ENCODE measurements at places on chromosomes 5 and 9. TPM values are rescaled to one million over a fixed set of nuclear protein-coding genes. Genes with fewer than 3 reads are reported as not detected.

GRCh38 chr5:176817841-176818377 is 7.5 kb downstream of the UNC5A start:
- DNase-seq: peak; percentile 42

- no peak for DNase-seq
Observed at GRCh38 chr5:29208024-29208423, 1985.5 kb upstream of the CDH6 start.

DNA sequence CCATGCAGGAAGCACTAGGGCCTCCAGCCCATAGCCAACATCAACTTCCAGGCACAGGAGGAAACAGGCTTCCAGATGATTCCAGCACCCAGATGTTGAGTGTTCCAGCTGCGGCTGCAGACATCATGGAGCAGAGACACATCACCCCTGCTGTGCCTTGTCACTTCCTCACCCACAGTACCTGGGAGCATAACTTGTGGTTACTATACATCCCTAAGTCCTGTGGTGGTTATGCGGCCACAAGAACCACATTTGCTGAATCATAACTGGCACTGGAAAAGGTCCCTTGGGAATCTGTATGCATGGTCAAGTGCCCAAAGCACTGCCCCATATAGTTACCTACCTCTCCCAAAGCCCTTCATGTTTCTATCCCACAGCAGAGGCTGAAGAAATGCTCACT is 56.6 kb downstream of the WHRN start:
- DNase-seq: no peak

GRCh38 chr9:35923927-35924763 is 14.9 kb downstream of the SPAAR start:
- DNase-seq: peak; percentile 34

DNA sequence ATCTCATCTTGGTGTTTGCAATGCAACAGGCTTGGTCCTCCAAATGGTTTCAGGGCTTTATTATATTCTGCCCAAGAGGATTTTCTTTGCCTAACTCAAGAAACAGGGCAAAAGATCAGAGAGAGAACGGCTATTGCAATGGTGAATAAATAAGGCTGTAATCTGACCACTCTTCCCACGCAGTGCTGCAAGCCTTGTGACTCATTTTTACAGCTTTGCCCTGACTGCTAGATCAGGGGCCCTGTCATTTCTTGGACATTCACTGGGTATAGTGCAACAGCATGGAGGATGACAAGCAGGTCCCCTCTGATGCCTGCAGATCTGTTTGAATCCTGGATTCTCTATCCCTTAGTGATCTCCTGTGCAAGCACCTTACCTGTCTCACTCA is 459.1 kb downstream of the EBF1 start:
- no peak for DNase-seq

GRCh38 chr5:76944638-76945037 is 8.2 kb upstream of the CRHBP start:
- no peak for DNase-seq

DNA sequence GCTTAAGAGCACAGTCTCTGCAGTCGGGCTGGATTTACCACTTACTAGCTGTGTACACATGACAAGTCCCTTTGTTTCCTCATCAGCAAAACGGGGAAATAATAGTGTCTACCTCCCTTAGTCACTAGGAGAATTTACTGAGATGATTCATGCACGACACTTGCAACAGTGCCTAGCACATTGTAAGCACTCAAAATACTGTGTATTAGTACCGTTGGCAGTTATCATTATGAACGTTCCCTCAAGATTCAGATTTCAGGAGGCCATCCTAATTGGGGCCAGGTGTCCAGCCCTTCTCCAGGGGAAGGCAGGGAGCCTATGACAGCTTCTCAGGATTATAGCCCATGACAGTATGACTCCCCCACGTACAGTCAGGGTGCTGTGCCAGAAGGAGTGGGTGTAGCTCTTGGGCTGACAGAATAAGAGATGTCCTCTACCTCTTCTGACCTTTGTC is 164.3 kb downstream of the DOCK2 start:
- DNase-seq: no peak

GRCh38 chr9:130962418-130963316 is 23.6 kb upstream of the FIBCD1 start:
- no peak for DNase-seq

- DNase-seq: no peak
Observed at GRCh38 chr5:1050423-1051365, 42.1 kb downstream of the NKD2 start.

DNA sequence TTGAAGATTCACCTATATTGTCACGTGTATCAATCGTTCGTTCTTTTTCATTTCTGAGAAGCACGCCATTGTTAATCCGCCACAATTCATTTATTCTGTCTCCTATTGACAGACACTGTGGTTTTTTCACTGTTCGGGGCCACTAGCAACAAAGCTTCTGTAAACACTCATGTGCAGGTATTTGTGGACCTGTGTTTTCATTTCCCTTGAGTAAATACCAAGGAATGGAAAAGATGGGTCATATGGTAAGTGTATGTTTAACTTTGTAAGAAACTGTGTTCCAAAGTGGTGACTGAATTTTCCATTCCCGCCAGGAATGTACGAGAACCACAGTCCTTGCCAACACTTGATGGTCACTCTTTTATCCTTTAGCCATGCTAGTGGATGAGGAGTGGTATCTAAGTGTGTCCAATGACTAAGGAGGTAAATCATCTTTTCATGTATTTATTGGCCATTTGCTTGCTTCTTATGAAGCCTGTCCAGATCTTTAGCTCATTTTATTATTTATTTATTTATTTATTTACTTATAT is 10.7 kb downstream of the ABO start:
- no peak for DNase-seq

DNA sequence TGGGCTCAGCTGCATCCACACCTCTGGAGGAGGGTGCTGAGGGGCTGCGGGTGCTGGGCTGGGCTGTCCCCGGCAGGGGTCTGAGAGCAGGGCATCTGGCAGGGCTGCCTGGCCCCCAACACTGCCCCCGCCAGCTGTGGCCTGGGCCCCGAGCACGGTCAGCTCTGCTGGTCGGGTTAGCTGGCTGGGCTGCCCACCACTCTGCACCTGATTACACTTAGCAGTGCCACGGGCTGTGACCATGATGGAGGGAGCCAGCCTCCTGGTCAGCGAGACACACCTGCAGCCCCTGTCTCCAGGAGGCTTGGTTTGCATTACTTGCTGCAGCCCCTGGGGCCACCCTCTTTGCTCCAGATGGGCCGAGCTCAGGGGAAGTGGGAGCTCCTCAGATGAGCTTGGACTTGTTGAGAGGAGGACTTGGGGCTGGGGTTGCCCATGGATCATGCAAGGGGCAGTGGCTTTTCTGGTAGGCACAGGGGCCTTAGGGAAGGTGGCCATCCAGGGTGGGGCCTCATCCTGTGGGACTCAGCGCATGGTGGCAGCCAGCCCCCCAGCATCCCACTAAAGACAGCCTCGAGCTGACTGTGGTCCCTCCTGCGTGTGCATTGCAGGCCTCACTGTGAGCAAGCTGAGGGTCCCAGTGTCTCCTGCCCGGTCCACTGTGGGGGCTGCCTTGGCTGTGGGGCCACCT is 132.0 kb upstream of the FAM120A start:
- no peak for DNase-seq

GRCh38 chr9:136965771-136966484 is 11.4 kb upstream of the PTGDS start:
- no peak for DNase-seq

DNA sequence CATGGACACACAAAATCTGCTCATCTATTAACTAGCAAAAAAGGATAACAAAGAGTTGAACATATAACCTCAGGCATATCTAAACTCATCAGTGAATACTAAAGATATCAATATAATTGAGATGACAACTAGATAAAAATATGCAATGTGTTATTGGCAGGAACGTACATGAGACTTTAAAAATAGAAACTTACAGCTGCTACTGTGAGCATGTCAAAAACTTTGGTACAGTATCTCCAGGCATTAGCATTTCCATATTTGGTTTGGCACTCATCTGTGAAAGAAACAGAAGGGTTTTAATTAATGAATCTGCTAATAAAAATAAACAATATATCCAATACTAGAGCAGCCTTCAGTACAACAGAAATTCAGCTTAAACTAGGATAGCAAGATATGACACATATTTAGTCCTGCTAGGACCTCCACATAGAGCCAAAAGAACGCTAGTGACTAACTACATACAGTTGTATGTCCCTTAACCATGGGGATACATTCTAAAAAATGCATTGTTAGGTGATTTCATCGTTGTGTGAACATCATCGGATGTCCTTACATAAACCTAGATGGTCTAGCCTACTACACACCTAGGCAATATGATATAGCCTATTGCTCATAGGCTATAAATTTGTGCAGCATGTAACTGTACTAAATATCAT is 10.5 kb upstream of the SCAI start:
- no peak for DNase-seq

- no peak for DNase-seq
Observed at GRCh38 chr5:60161340-60161934, 267.9 kb upstream of the PDE4D start.

DNA sequence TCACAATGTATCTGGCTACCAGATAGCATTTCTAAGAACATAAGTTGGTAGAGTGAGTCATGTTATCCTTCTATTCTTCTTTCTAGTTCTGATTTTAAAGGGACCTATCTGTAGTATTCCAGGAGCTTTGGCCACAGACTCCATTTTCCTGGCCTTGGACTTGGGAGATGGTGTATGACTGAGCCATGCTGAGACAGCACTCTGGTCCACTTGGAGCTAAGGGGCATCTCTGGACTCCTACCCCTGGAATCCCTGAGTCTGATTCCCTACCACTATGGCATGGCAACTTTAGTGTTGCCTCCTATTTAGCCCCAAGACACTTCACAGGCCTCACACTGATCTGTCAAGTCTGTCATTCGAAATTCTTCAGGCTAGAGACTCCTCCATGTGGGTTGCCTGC is 58.8 kb downstream of the BAAT start:
- no peak for DNase-seq

DNA sequence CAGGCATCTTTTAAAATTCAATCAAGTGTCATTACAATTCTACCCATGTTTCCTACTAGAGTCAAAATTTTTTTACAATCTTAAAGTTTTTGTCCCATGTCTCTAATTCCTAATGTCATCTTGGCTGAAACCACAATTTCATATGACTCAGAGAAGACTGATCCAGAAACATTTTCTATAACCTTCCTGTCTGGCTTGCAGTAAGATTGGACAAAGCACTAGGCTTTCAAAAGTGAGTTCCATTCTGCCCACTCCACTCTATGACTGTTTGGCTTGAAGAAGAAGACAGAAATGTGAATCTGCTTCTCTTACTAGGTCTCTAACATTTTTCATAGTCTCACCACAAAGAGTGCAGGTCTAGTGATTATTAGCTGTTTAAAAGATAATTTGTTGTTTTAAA is 88.8 kb downstream of the NR3C1 start:
- no peak for DNase-seq

GRCh38 chr5:138869763-138870500 is 5.2 kb downstream of the LRRTM2 start:
- no peak for DNase-seq

DNA sequence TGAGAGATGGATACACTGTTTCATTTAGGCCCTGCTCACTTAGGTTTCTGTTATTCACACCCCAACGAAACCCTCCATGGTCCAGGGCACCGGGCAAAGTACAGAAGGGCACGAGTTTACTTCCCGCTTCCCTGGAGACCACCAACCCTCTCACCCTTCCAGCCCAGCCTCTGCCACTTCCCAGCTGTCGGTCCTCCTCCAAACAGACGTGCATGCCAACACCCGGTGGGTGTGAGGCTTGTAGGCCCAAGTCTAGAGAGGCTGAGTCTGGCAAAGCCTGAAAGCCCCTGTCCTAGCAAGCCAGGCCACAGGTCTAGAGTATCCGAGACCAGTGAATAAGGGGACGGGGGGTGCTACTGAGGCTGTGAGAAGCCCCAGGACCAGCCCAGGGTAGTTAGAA is 7.1 kb upstream of the FGFR4 start:
- no peak for DNase-seq

DNA sequence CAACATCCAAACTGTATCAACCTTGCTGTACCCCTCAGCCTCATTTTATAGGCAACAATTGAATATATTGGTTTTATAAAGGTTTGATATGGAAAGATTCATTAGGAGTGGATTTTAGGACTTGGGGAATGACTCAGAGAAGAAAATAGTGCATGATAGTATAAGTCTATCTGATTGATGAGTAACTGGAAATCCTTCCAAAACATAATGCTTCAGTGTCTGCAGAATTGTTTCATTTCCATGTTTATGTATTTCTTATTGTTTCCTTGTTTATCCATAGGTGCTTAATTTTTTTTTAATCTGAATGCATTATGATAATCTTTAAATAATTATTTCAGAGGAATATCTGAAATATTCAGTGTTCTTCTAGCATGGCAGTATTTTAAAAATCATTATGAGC is 12.6 kb downstream of the JAK2 start:
- no peak for DNase-seq

- DNase-seq: no peak
Observed at GRCh38 chr5:107624235-107624634, 46.5 kb downstream of the EFNA5 start.

GRCh38 chr5:38323645-38324295 is 65.4 kb downstream of the EGFLAM start:
- DNase-seq: no peak

DNA sequence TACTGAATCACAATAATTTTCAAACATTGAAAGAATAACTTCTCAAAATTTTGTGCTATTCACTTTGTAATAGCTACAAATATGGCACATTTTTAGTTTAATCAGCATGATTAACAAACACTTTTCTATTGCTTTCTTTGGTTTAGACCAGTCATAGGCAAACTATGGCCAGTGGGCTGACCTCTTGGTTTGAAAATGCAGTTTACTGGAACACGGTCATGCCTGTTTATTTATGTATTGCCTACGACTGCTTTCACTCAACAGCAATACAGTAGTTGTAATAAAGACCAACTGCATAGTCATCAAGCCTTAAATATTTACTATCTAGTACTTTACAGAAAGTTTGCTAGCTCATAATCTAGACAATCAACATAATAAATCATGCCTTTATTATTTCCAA is 810.8 kb downstream of the TLE1 start:
- DNase-seq: no peak

DNA sequence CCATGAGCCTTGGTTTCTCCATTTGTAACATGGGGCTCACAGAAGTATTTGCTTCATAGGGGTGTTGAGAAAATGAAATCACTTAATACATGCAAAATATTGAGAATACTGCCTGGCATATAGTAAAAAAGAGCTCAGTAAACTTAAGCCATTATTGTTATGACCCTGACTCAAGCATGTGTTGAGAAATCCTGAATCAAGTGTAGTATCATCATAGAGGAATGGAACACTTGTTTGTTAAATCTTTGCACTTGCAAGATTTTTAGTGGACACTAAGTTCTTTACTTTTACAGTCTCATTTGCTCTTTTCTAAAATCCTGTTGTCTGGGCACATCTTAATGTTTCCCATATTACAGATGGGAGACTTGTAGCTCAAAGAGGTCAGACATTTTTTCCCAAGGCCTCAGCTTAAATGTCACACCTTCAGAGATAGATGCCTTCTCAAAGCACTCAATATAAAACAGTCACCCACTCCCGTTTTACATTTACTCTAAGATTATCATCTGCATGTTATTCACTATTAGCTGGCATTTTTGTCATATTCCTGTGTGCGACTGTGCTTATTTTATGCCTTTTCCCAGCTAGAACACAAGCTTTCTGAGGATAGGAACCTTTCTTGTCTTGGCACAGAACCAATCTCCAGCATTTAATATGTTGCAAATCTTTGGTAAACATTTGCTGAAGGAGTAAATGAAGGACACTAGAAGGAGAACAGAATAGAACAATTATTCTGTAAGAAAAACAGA is 250.0 kb upstream of the TNC start:
- DNase-seq: no peak

The ERGIC1 gene
- total RNA-seq: 45.9 TPM

The PHF24 gene
- 0.23 TPM for total RNA-seq

The IL13 gene
- 0.44 TPM for total RNA-seq

The CRB2 gene
- 0.06 TPM for total RNA-seq

The PCDHB12 gene
- total RNA-seq: not detected

The HNRNPAB gene
- 600 TPM for total RNA-seq

The WNT8A gene
- not detected for total RNA-seq

The AMACR gene
- 10.5 TPM for total RNA-seq

All from activated naive CD8-positive, alpha-beta T cell treated with anti-CD3 and anti-CD28 coated beads for 36 hours (primary cell).